Chondrocyte (in vitro differentiated cells): ENCODE measurements at places on chromosomes 5 and 9. TPM values are rescaled to one million over a fixed set of nuclear protein-coding genes. Genes with fewer than 3 reads are reported as not detected.

GRCh38 chr5:37077146-37077545 lies 172.0 kb downstream of the CPLANE1 start:
- no peak for DNase-seq

FAM153A gene
- total RNA-seq = 0.17 to 0.69 TPM in 2 of 3 replicates, not detected in the other

PRDM9 gene
- not detected in 3 replicates for total RNA-seq

HMCN2 gene
- 0.05 to 0.36 TPM (median 0.10 TPM) in 3 replicates for total RNA-seq

- no peak for DNase-seq
Measured at GRCh38 chr5:43315682-43316081, 2.5 kb upstream of the HMGCS1 start.

KIAA1958 gene
- total RNA-seq = 3.1 to 4.4 TPM (median 3.8 TPM) in 3 replicates

GRCh38 chr5:147387109-147387508 lies 122.8 kb downstream of the DPYSL3 start:
- DNase-seq = no peak
